Type B pancreatic cell (in vitro differentiated cells): ENCODE measurements at places on chromosomes 1 and 21. TPM values are rescaled to one million over a fixed set of nuclear protein-coding genes. Genes with fewer than 3 reads are reported as not detected.

- no peak overlapping the region for H3K4me3 ChIP-seq
- no peak for DNase-seq
- peaks cover 29% of the 10 kb centered on the region for H3K4me1 ChIP-seq
These were observed 55.4 kb upstream of the LPGAT1 start for GRCh38 chr1:211885747-211886522.

Gene MORC3
- total RNA-seq, result 23.6 and 26.9 TPM in 2 replicates

- H3K4me3 ChIP-seq, result peak within 1 kb of the TSS; percentile 87
- DNase-seq, result peak; percentile 88
- H3K36me3 ChIP-seq, result no peaks in the 10 kb centered on the region
- peaks cover 17% of the 10 kb centered on the region for H3K27me3 ChIP-seq
These were observed at the start of gene KIF21B for GRCh38 chr1:201023517-201023902. Gene KIF21B (minus strand): TSS chr1:201023714. CDS start chr1:201023383, 331 bp downstream.

Gene OVAAL
- not detected in 2 replicates for total RNA-seq

Gene AMY1A
- total RNA-seq, result not detected in 2 replicates

Gene RTCA
- total RNA-seq, result 35.1 and 40.4 TPM in 2 replicates

DNA sequence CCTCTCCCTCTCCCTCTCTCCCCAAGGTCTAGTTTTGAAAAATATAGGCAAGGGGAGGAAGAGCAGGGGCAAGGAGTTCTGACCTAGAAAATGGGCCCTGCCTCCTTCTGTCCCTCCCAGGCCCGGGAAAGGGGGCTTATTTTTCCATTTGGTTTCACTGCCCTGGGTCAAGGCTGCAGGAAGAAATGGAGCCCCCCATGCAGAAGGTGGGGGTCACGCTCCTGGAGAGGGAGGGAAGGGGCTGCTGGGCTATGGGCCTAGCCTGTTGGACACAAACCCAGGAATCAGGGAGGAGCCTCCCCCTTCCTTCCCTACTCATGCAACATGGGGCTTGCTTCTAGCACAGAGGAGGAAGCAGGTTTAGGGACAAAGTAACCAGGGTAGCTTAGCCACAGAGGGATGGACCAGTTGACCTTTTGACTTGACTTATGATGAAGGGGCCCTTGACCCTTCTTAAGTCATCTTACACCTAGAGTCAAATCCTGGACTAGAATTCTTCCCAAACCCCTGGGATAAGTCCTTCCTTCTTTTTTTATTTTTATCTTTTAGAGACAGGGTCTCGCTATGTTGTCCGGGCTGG, 70.4 kb upstream of the SSBP3 start:
- H3K36me3 ChIP-seq, result no peaks in the 10 kb centered on the region
- peak overlapping the region; percentile 81 for H3K27ac ChIP-seq
- DNase-seq, result no peak
- peaks cover 3% of the 10 kb centered on the region for H3K27me3 ChIP-seq
- H3K4me1 ChIP-seq, result peaks cover 60% of the 10 kb centered on the region

DNA sequence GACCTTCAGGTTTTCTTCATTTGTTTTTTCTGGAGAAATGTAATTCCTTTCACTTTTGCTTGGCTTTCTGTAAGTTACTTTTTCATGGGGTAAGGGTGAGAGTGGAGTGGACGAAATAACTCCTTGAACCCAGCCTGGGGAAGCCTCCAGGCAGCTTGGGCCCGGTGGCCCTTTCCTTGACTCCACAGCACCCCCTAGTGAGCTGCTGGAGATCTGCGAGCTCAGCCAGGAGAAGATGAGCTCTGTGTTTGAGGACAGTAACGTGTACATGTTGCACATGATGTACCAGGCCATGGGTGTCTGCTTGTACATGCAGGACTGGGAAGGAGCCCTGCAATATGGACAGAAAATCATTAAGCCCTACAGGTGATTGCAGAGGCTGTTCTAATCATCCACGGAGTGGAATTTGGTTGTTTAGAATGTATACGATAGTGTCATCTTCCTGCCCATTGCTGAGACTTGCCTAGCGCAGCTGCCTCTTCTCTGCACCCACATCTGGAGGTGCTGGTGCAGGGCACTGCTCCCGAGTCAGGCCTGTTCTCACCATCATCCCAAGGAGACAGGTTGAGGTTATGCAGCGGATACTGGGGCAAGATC, 51.0 kb downstream of the SMYD2 start:
- no peak overlapping the region for H3K4me3 ChIP-seq
- peaks cover 7% of the 10 kb centered on the region for H3K36me3 ChIP-seq
- no peak overlapping the region for H3K27ac ChIP-seq
- peaks cover 16% of the 10 kb centered on the region for H3K4me1 ChIP-seq
